Activated CD8-positive, alpha-beta T cell treated with anti-CD3 and anti-CD28 coated beads for 36 hours (primary cell): ENCODE measurements at places on chromosomes 2 and 18. TPM values are rescaled to one million over a fixed set of nuclear protein-coding genes. Genes with fewer than 3 reads are reported as not detected.

- no peak overlapping the region for H3K27ac ChIP-seq
- H3K4me1 ChIP-seq = peaks cover 13% of the 10 kb centered on the region
- no peaks in the 10 kb centered on the region for H3K36me3 ChIP-seq
- no peak overlapping the region for H3K4me3 ChIP-seq
- peaks cover 51% of the 10 kb centered on the region for H3K27me3 ChIP-seq
- DNase-seq = no peak
Measured at GRCh38 chr2:38039121-38039910, 36.6 kb downstream of the CYP1B1 start.

Gene POLE4
- 48.9 TPM for total RNA-seq

GRCh38 chr2:176151442-176152287 lies at the start of gene HOXD4:
Gene HOXD4 (plus strand): TSS chr2:176151550. CDS start chr2:176151634, 84 bp downstream.
- H3K27me3 ChIP-seq = peaks cover 82% of the 10 kb centered on the region
- DNase-seq = no peak
- H3K4me3 ChIP-seq = no peak within 1 kb of the TSS
- no peak within 1 kb of the TSS for H3K27ac ChIP-seq

DNA sequence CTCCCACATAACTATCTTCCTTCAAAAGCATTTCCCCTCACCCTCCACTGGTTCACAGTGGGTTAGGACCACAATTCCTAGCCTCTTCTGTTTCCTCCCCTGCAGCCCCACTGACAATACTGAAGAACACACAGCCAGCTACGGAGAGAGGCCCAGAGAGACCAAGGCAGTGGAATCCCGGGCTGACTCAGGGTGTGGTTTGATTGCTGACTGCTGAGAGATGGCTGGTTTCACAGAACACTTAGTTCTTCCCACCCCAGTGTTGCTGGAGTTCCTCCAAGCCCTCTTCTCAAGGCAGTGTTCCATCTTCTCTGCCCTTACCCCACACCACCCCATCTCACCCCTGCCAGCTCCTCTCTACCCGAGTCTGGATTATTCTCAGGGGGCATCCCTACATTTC lies 43.3 kb upstream of the ZFP36L2 start:
- H3K36me3 ChIP-seq = peaks cover 7% of the 10 kb centered on the region
- peak overlapping the region; percentile 22 for H3K27ac ChIP-seq
- no peaks in the 10 kb centered on the region for H3K27me3 ChIP-seq
- H3K4me3 ChIP-seq = no peak overlapping the region

Gene SPATA3
- 0.76 TPM for total RNA-seq
